Nephron progenitor cell (in vitro differentiated cells): ENCODE measurements at places on chromosomes 4 and X.

GRCh38 chr4:121212806-121213205, 48.7 kb upstream of the TNIP3 start:
- no peak overlapping the region for H3K4me3 ChIP-seq
- H3K27me3 ChIP-seq: peaks cover 3% of the 10 kb centered on the region
- no peaks in the 10 kb centered on the region for H3K4me1 ChIP-seq
- no peak overlapping the region for H3K27ac ChIP-seq

GRCh38 chrX:153731117-153731844, 6.6 kb downstream of the ABCD1 start:
- no peak overlapping the region for H3K27ac ChIP-seq
- H3K4me3 ChIP-seq: no peak overlapping the region
- DNase-seq: no peak
- H3K36me3 ChIP-seq: peaks cover 39% of the 10 kb centered on the region

- H3K4me1 ChIP-seq: peaks cover 17% of the 10 kb centered on the region
- H3K27ac ChIP-seq: no peak overlapping the region
- no peak overlapping the region for H3K4me3 ChIP-seq
- peaks cover 18% of the 10 kb centered on the region for H3K27me3 ChIP-seq
- no peak for DNase-seq
These were observed 84.5 kb downstream of the PPP2R2C start for GRCh38 chr4:6387946-6388345.

GRCh38 chr4:88535090-88535755, 11.6 kb upstream of the PYURF start:
- no peak for DNase-seq
- no peak overlapping the region for H3K27ac ChIP-seq
- no peak overlapping the region for H3K4me3 ChIP-seq
- H3K4me1 ChIP-seq: no peaks in the 10 kb centered on the region
- H3K36me3 ChIP-seq: no peaks in the 10 kb centered on the region

DNA sequence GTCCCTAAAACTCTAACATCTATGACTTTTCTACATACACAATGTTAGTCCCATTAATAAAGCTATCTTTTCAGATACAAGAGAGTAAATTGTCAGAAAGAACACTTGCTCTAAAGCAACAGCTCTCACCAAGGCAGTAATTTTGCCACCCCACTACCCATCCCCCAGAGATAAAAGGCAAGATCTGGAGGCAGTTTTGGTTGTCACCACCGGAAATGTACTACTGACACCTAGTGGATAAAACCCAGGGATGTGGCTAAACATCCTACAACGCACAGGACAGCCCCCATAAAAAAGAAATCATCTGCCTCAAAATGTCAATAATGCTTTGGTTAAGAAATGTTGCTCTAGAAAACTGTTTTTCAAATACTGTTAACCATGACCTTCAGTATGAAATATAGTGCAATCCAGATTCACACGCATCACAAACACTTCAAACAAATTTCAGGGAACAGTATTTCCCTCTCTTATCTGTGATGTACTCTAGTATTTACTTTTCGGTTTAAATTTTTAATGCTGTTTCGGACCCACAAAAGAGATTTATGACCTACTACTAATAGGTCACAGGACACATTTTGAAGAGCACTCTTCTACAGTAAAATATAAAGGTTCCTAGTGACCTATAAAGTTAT, 5.1 kb downstream of the FBXL5 start:
- peaks cover 47% of the 10 kb centered on the region for H3K4me1 ChIP-seq
- peak; percentile 35 for DNase-seq

- no peaks in the 10 kb centered on the region for H3K4me1 ChIP-seq
- no peak for DNase-seq
- no peak overlapping the region for H3K4me3 ChIP-seq
- H3K36me3 ChIP-seq: no peaks in the 10 kb centered on the region
- no peak overlapping the region for H3K27ac ChIP-seq
These were observed 224.4 kb upstream of the GALNTL6 start for GRCh38 chr4:171588764-171589163.

- no peak overlapping the region for H3K27ac ChIP-seq
- no peaks in the 10 kb centered on the region for H3K4me1 ChIP-seq
- H3K4me3 ChIP-seq: no peak overlapping the region
- DNase-seq: no peak
- H3K36me3 ChIP-seq: no peaks in the 10 kb centered on the region
- peaks cover 4% of the 10 kb centered on the region for H3K27me3 ChIP-seq
These were observed 50.2 kb upstream of the GRID2 start for GRCh38 chr4:92253550-92253949.

DNA sequence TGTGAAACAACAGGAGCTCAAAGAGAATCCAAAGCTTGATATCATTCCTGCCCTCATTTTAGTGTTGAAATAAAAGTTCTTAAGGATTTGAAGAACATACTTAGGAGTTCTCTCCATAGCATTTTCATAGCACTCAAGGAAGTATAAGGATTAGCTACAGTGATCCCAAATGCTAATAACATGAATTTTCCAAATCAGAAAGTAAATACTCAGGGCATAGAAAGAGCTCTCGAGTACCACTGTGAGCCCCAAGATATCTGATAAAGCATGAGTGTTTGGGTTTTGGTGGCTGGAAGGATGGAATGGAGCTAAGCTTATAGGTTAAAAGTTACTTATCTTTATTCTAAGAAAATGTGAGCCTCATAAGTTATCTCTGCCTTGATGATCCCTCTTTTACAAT, 584.9 kb downstream of the KCNIP4 start:
- peaks cover 3% of the 10 kb centered on the region for H3K27me3 ChIP-seq
- H3K4me3 ChIP-seq: no peak overlapping the region
- H3K4me1 ChIP-seq: no peaks in the 10 kb centered on the region
- no peak overlapping the region for H3K27ac ChIP-seq

DNA sequence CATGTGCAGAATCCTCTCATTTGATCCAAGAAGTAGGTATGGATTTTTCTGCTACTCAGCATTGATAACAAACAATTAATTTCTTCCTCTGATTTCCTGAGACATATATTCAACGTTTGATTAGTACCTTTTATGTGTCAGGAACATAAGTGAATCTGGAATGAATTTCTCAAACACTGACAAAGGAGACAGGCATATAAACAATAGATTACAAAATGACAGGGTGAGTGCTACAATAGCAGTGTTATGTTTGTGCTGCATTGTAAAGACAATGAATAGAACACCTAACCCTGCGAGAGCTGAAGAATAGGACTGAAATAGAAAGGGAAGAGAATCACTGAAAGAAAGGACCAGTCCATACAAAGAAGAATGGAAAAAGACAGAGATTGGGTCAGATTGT, 52.9 kb downstream of the ARHGAP24 start:
- no peaks in the 10 kb centered on the region for H3K36me3 ChIP-seq
- no peaks in the 10 kb centered on the region for H3K4me1 ChIP-seq
- H3K27ac ChIP-seq: no peak overlapping the region

GRCh38 chrX:31506360-31506759, 434.5 kb upstream of the FTHL17 start:
- no peaks in the 10 kb centered on the region for H3K36me3 ChIP-seq
- H3K27me3 ChIP-seq: peaks cover 3% of the 10 kb centered on the region
- no peaks in the 10 kb centered on the region for H3K4me1 ChIP-seq
- DNase-seq: no peak

DNA sequence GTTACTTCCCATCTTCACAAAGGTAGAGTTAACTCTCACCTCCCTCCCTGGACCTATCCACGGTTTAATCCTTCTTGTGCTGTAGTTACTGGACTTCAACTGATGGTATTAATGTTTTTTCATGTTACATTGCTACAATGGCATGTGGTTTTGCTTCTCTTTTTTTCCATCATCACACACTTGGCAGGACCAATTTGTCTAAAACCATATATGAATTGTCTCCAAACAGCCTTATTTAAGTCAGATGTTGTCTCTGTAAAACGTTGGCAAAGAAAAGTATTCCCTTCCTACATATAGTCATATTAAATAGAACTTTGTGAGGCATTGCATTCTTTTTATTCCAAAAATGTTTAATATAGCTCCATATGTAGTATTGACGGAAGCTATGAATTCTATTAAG, 15.5 kb downstream of the PRRG1 start:
- H3K27me3 ChIP-seq: no peaks in the 10 kb centered on the region
- peaks cover 27% of the 10 kb centered on the region for H3K36me3 ChIP-seq
- no peak for DNase-seq
- no peak overlapping the region for H3K27ac ChIP-seq
- H3K4me3 ChIP-seq: no peak overlapping the region

DNA sequence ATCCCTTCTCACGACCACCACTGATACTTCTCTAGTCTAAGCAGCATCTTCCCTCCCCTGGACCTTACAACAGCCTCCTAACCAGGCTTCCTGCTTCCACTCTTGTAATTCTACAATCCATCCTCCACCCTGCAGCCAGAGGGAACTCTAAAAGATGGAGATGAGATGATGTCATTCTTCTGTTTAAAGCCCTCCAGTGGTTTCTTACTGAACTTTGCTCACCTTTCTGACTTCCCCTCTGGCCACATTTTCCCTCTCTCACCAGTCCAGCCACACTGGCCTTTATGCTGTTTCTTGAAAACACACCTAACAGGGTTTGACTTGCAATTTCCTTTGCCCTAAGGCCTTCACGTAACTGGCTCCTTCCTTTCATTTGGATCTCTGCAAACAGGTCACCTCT, 191.4 kb upstream of the NHS start:
- H3K27ac ChIP-seq: no peak overlapping the region
- H3K4me1 ChIP-seq: no peaks in the 10 kb centered on the region
- peaks cover 5% of the 10 kb centered on the region for H3K27me3 ChIP-seq
- no peak for DNase-seq

- H3K4me1 ChIP-seq: no peaks in the 10 kb centered on the region
- H3K27ac ChIP-seq: no peak overlapping the region
- H3K4me3 ChIP-seq: no peak overlapping the region
- no peaks in the 10 kb centered on the region for H3K27me3 ChIP-seq
These were observed 16.9 kb upstream of the MED28 start for GRCh38 chr4:17597517-17597916.

DNA sequence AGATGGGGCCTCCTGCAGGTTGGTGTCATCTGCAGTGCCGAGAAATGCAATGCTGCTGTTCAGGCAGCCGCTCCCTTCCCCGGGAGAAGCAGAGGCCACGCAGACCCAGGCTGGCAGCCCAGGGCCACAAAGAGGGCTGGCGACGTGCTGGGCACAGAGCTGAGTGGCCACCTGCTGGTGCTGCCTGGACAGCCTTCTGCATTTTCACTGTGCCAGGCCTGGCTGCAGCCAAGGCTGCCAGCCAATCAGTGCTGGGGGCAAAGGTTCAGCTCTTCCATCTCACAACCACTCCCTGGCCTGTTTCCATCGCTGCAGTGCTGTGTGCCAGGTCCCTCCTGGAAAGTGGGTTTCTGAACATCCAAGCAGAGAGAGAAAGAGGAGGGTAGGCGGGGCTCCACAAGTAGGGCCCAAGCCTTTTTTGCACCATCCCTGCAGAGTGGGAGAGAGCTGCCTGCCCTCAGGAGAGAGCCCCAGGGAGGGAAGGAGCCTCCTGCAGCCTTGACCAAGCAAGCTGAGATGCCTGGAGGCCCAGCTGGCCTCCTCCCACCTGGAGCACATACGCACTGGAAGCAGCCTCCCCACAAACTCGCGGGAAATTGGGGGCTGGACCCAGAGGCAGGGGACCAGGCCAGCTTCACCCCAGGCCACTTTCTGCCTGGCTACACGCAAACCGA, 20.1 kb downstream of the ADRA2C start:
- H3K27ac ChIP-seq: no peak overlapping the region
- peaks cover 13% of the 10 kb centered on the region for H3K4me1 ChIP-seq
- H3K27me3 ChIP-seq: peaks cover 16% of the 10 kb centered on the region
- no peak for DNase-seq
- no peaks in the 10 kb centered on the region for H3K36me3 ChIP-seq

- no peak for DNase-seq
- peaks cover 4% of the 10 kb centered on the region for H3K36me3 ChIP-seq
- H3K4me1 ChIP-seq: peaks cover 12% of the 10 kb centered on the region
- peaks cover 15% of the 10 kb centered on the region for H3K27me3 ChIP-seq
These were observed 73.1 kb upstream of the BMP2K start for GRCh38 chr4:78703079-78703478.

DNA sequence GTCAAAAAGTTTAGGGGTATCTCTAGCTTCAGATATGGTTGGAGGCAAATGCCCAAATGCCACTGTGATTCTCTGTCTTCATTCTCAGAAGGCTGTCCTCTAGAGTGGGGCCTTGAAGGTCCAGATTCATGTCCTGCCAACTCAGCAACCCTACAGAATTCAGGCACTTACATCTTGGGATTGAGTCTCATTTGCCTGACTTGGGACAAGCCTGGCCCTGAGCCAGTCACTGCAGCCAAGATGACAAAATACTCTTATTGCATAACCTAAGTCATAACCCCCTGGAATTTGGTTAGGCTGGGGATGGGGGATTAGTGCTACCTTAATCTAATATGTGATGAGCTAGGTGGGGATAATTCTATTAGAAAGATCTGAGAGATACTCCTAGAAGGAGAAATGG, 100.5 kb downstream of the AREG start:
- H3K4me1 ChIP-seq: no peaks in the 10 kb centered on the region
- H3K36me3 ChIP-seq: no peaks in the 10 kb centered on the region
- no peak for DNase-seq
- no peaks in the 10 kb centered on the region for H3K27me3 ChIP-seq
- H3K4me3 ChIP-seq: no peak overlapping the region

GRCh38 chrX:39309018-39309635, 507.9 kb downstream of the MID1IP1 start:
- H3K27me3 ChIP-seq: peaks cover 14% of the 10 kb centered on the region
- H3K36me3 ChIP-seq: no peaks in the 10 kb centered on the region
- no peak overlapping the region for H3K27ac ChIP-seq
- DNase-seq: no peak
- H3K4me3 ChIP-seq: no peak overlapping the region

- DNase-seq: no peak
- no peaks in the 10 kb centered on the region for H3K4me1 ChIP-seq
- no peak overlapping the region for H3K4me3 ChIP-seq
- no peaks in the 10 kb centered on the region for H3K36me3 ChIP-seq
- H3K27me3 ChIP-seq: peaks cover 4% of the 10 kb centered on the region
- H3K27ac ChIP-seq: no peak overlapping the region
These were observed 120.9 kb upstream of the GRID2 start for GRCh38 chr4:92182736-92183407.
